ENCODE measurements at places on chromosomes 1 and 21. TPM values are rescaled to one million over a fixed set of nuclear protein-coding genes. Genes with fewer than 3 reads are reported as not detected.

DNA sequence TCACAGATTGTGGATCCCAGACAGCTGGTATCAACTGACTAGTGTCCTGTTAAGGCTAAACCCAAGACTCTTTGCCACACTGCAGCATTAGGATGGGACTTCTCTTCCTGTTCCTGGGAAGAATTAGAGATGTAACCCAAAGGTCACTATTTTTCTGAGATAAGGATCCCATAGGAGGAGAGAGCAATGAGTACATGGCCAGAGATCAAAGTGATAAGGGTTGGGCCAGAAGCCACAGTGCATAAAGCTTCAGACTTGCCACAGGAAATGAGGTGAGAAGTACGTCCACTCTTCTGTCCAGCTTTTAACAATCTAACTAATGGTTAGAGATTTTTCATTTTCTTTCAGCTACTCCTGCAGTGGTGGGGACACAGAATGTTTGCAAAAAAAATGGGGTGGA lies at the start of gene HSD3B1:
Gene HSD3B1 (plus strand): TSS at position 270 of the 400 bp plus-strand sequence. CDS start 267 bp downstream, outside the sequence.
- DNase-seq, result no peak

TMEM125 gene
- 12.1 TPM for total RNA-seq

GRCh38 chr1:177451191-177451590 lies 280.4 kb downstream of the BRINP2 start:
- no peak for DNase-seq

- DNase-seq, result no peak
Measured at GRCh38 chr1:80961464-80962190, 839.1 kb upstream of the ADGRL2 start.

- peak; percentile 63 for DNase-seq
Measured at GRCh38 chr1:1359664-1360468, 1.5 kb upstream of the MXRA8 start.

DNA sequence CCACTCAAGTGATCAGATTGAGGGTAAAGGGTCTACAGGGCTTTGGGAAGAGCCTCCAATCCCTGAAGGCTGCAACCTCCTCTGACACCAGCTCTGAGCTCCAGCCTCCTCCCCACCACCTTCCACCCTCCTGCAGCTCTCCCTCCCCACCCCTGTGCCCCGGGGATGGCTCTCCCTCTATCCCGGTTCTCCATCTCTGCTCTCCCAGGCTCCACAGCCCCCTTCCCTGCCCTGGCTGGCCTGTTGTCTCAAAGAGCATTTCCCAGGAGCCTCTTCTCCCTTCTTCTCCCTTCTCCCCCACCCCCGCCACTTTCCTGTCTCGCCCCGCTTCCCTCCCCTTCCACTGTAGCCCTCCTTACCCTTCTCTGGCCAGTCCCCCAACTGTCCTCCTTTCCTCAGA lies 1.1 kb downstream of the PLEKHA6 start:
- no peak for DNase-seq

- DNase-seq, result no peak
Measured at GRCh38 chr1:7253118-7253480, 467.8 kb downstream of the CAMTA1 start.

C8B gene
- not detected for total RNA-seq
